ENCODE measurements at places on chromosomes 4 and X.

- DNase-seq = no peak
These were observed 176.1 kb upstream of the MAGEB16 start for GRCh38 chrX:35622040-35622439.

- DNase-seq = peak; percentile 62
These were observed 527 bp downstream of the NOA1 start for GRCh38 chr4:56976837-56977320.

- no peak for DNase-seq
These were observed 327.5 kb upstream of the FRG1 start for GRCh38 chr4:189613207-189613606.

DNA sequence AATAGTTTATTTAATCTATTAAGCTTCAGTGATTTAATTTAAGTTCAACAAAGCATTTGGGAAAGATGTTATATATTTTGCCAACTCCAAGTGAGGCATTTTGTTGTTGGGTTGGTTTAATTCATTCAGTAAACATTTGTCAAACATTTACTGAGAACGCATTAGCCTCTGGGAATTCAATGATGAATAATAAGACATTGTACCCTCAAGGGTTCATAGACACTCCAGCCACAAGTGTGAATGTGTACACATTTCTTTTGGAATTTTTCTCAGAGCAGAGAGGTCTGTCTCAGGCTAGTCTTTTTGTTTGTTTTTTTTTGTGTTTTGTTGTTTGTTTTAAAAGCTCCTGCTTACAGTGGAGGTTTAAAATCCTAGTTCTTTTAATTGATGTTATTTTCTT, 203.9 kb downstream of the SOWAHB start:
- no peak for DNase-seq

DNA sequence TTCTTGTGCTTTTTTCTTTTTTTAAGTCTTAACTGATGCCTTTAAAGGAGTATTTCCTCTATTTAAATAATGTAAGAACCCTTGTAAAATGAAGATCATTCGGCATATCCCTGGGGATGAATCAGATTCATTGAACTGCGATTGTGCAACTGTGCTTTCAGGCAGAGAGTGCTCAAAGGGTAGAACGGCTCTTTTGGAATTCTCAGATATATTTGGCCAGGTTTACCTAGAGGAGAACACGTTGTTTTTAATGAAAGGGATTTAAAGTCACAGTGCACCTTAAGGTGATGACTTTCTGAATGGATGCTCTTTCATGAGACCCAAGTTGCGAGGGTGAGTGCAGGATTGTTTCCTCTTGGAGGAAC, 51.6 kb upstream of the ELOVL6 start:
- DNase-seq = no peak

- no peak for DNase-seq
These were observed 8.5 kb downstream of the RAB9B start for GRCh38 chrX:103823591-103823990.

DNA sequence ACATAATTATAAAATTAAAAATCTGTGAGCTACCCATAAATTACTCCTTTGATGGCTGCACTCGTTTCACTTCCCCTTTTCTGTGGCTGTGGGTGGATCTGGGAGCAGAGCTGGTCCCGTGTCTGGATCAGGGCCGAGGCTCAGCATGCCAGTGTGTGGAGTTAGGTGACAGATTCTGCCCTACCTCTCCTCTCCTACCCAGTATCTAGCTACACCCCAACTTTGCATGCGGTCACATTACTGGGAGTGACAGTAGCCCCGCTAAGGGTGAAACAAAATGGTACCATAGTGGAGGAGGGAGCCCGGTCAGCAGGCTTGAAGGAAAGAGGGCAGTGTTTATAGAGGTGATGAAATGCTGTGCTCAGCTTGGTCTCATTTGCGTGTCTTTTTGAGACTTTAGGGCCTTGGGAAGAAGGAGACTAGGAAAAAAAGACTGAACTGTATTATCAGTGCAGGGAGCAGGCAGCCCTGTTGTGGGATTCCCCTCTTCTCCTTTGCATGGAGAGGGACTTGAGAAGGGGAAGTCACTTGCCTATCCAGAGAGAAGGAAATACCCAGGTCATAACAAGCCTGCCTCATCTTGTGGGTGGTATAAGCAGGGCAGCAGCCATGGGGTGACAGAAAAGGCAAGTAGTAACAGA, 48.4 kb downstream of the ARHGAP10 start:
- DNase-seq = no peak

GRCh38 chr4:33911959-33912358, 2332.4 kb downstream of the ARAP2 start:
- DNase-seq = no peak

- peak; percentile 57 for DNase-seq
These were observed 518.0 kb downstream of the TMA16 start for GRCh38 chr4:164012396-164013027.

DNA sequence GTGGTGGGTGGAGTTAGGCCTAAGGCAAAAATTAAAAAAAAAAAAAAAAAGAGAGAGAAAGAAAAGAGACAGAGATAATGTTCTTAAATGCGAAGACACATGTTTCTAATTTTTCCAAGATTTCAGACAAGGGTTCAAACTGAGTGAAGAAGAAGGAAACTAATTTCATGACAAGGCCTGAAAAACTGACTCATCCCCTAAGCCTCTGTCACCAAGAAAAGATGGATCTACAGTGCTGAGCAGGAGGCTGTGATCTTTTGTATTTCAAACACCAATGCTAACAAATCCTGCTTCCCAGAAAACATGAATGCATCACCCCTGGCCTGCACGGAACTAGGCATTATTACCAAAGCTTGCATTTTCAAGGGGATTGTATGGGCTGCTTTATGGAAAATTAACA, 75.3 kb downstream of the PPARGC1A start:
- no peak for DNase-seq
